ENCODE measurements at places on chromosomes 12 and 14. TPM values are rescaled to one million over a fixed set of nuclear protein-coding genes. Genes with fewer than 3 reads are reported as not detected.

The DEPDC4 gene
- total RNA-seq, result 2.1 TPM

The NEUROD4 gene
- total RNA-seq, result not detected

The SRGAP1 gene
- total RNA-seq, result not detected

The CPNE6 gene
- total RNA-seq, result not detected
